ENCODE measurements at places on chromosomes 2 and 18. TPM values are rescaled to one million over a fixed set of nuclear protein-coding genes. Genes with fewer than 3 reads are reported as not detected.

- DNase-seq = no peak
Measured at GRCh38 chr2:239021224-239021623, 173.3 kb downstream of the TWIST2 start.

DNA sequence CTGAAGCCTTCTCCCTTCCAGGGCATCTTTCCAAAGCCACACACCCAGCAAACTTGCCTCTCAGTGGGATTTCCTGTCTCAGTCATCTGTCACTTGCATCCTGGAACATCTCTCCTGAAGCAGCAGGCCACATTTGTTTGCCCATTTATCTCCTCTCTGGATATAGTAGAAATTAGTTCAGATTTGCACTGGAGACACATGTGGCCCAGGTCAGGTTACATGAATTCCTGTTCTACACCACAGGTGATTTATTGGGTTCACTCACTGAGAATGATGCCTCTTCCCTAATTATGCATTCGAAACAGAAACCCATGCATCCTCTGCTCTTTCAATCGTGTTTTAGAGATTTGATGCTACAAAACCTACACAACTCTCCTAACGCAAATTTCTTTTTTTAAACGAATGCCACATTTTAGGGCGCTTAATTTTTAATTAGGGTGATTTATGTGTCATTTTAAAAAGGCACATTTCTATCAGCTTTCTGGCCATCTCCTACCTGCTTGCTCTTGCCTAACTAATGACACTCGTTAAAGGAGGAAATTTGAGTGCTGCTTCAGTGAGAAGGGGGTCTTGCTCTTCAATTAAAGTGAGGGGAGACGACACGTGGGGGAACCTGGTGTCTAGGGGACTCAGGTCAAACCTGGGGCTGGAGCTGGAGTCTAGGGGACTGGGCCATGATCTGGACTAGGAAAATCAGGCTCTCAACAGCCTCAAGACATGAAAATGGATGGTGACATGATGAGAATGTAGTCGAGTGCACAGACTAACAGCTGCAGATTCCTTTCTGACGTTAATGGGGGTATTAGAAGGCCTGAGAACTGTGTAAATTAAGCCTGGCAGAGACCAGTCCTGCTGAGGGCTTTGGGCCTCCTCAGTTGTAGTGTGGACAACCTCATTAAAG, 221.4 kb downstream of the CLIP4 start:
- no peak for DNase-seq

DNA sequence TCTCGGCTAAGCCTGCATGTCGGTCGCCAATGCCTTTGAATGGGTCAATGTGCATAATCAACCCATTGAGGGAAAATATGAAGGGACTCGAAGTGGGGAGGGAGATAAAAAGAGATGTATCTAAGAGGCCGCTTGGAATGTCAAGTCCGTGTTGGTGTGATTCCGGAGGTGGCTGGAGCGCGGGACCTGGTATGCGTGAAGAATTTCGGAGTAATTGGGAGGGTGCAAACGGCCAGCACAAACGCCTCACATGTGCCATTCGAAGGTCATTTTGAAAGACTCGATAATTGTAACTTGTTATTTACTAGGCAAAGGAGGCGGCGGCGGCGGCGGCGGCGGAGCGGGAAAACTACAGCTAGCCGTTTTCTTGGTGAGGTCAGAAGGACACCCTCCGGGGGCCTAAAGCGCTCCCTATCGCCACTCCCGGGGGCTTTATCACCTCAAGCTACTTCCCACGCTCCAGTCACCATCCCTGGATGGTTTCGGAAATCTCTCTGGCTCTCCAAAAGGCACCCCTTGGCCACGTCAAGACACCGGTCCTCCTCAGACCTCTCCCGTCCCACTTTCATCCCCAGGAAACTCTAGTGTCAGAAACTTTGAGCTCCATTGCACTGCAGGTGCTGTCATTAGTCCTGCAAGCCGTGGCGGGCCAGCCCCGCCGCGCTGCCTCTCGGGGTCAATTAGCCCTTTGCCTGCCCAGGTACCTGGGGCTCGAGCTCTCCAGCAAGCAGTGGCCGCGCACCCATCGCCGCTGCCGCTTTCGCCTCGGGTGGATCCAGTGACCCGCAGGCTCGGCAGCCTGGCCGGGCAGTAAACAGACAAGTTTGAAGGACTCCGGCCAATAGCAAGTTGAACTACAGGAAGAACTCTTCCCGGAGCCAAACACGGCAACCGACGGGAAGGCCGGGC, 1.5 kb downstream of the ERBB4 start:
- DNase-seq = peak; percentile 46

The BARD1 gene
- total RNA-seq = 46.7 TPM

- no peak for DNase-seq
Measured at GRCh38 chr2:85655961-85656417, 12.0 kb downstream of the SFTPB start.

DNA sequence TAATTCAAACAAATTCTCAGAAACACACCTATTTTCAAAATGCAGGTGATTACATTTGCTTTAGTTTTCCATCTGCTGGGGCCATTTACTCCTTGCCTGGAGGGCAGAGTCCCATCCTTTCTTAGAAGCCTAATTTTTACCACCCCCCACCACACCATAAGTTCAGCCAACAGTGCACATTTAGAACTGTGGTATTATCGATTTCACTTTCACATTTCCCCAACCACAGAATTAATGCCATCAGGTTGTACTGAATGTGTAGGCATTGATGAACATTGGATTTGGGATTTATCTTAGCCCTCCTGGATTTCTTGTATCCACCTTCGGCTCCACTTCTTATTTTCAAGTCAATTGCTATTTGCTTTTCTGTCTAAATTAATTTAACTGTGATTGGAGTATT, 4.5 kb downstream of the SCYGR3 start:
- no peak for DNase-seq

GRCh38 chr2:146363731-146364130, 1481.1 kb upstream of the ACVR2A start:
- no peak for DNase-seq

DNA sequence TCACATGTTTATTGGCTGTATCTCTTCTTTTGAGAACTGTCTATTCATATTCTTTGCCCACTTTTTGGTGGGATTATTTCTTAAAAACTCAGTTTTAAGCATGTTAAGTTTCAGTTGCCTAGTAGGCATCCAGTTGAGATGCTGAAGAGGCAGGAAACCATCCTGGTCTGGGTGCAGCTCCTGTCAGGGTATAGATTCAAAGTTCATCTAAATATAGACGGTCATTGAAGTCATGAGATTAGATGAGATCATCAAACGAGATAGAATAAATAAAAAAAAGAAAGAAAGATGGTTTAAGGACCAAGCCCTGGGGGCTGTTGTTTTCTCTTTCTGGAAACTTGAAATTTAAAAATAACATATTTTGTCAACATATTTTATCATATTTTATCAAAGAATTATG, 9.2 kb upstream of the DNAH7 start:
- no peak for DNase-seq

- no peak for DNase-seq
Measured at GRCh38 chr2:9663008-9663879, 32.4 kb upstream of the YWHAQ start.

The DAW1 gene
- total RNA-seq = not detected

DNA sequence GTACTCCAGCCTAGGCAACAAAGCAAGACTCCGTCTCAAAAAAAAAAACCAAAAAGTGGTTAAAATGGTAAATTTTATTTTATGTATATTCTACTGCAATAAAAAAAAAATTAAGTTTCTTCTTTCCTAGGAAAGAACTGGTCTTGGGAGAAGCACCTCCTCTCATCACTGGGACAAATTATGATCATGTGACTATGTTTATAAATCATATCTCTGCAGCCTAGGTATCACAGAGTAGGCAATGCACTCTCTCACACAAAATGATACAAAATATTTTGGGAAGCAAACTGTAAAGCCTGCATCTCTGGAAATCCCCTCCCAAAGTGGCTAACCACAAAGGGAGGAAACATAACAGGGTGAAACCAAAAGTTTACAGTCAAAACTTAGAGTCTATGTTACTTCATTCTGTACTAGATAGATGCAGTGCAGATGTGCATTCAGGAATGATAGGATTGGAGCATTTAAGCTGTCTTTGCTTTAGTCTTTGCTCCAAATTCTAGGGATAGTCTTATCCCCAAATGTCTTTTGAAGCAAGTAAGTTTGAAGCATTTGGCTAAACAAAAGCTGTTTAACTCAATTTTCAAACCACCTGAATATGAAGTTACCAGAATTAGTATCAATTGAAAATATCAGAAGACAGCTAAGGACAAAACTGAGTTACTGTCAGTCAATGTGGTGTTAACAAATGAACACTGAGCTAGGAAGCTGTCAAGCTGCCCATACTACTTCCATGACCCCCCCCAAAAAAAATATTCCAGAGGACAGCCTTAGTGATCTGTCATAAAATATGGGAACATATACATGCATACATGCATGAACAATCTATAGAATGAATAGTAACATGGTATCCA, 21.1 kb upstream of the MALT1 start:
- DNase-seq = no peak

DNA sequence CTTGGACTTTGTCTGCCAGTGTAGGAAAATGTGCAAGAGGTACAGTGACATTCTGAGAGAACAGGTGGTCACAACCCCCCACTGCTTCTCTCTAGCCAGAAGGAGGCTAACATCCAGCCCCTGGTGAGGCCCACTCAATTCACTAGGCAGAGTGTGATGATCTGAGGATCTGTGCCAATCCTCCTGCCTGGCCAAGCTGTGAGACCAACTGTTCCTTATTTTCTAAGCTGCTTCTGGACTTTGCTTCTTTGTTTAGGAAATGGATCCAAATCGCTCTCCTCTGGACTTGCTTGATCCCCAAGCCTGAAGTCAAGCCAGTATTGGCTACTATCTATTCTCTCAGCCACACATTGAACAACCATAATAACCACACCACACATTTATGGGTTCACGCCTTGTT, 202.8 kb downstream of the PIK3C3 start:
- DNase-seq = no peak

GRCh38 chr2:23658466-23658942, 268.4 kb downstream of the ATAD2B start:
- peak; percentile 84 for DNase-seq

GRCh38 chr2:61713457-61713856, 140.4 kb downstream of the FAM161A start:
- no peak for DNase-seq

The DES gene
- 2,913 TPM for total RNA-seq

- peak; percentile 18 for DNase-seq
Measured at GRCh38 chr2:59029058-59029457, 787.9 kb upstream of the FANCL start.

GRCh38 chr18:21105936-21106335, 5.7 kb downstream of the ROCK1 start:
- DNase-seq = no peak

The ALPG gene
- not detected for total RNA-seq

Data from stomach (tissue), 19 donors.